ENCODE measurements at places on chromosomes 5 and 9. TPM values are rescaled to one million over a fixed set of nuclear protein-coding genes. Genes with fewer than 3 reads are reported as not detected.

The TMEM232 gene
- total RNA-seq, result 4.2 TPM

The EIF4EBP3 gene
- total RNA-seq, result not detected

The EGFL7 gene
- total RNA-seq, result 7.0 TPM

The PRSS3 gene
- total RNA-seq, result not detected

The ZDHHC11B gene
- total RNA-seq, result not detected

The PTAR1 gene
- total RNA-seq, result 55.1 TPM

The PCDHB7 gene
- total RNA-seq, result 6.6 TPM

The PCDHB15 gene
- total RNA-seq, result 4.6 TPM

The PPP6C gene
- total RNA-seq, result 39.0 TPM

The TEX48 gene
- not detected for total RNA-seq

The FOXD4L3 gene
- not detected for total RNA-seq

The PTGES gene
- not detected for total RNA-seq

The OR1J2 gene
- not detected for total RNA-seq

The PDCD1LG2 gene
- total RNA-seq, result 4.7 TPM

The DELE1 gene
- total RNA-seq, result 65.0 TPM

The F2RL1 gene
- total RNA-seq, result not detected

The PROB1 gene
- 59.5 TPM for total RNA-seq

The C9orf50 gene
- not detected for total RNA-seq

The SH3TC2 gene
- 4.3 TPM for total RNA-seq

The SPARC gene
- total RNA-seq, result 4,598 TPM

The CARD6 gene
- total RNA-seq, result 4.7 TPM

The CEL gene
- 0.67 TPM for total RNA-seq

The BRD3 gene
- 19.0 TPM for total RNA-seq

The FSD1L gene
- 17.6 TPM for total RNA-seq

The GADD45G gene
- 81.1 TPM for total RNA-seq

The OLFM1 gene
- not detected for total RNA-seq

The ARHGEF37 gene
- total RNA-seq, result 8.3 TPM

The TOPORS gene
- 24.6 TPM for total RNA-seq

The LRRC19 gene
- not detected for total RNA-seq

The CPEB4 gene
- 64.3 TPM for total RNA-seq

The RRAGA gene
- total RNA-seq, result 42.8 TPM

The MED10 gene
- 13.3 TPM for total RNA-seq

The AMBP gene
- total RNA-seq, result 0.36 TPM

The SHLD3 gene
- 2.5 TPM for total RNA-seq

The GLIPR2 gene
- total RNA-seq, result 24.2 TPM

The LCP2 gene
- total RNA-seq, result not detected
